ENCODE measurements at places on chromosomes 1 and 21. TPM values are rescaled to one million over a fixed set of nuclear protein-coding genes. Genes with fewer than 3 reads are reported as not detected.

- DNase-seq: no peak
Measured at GRCh38 chr1:68181165-68181556, 51.2 kb downstream of the WLS start.

GRCh38 chr1:35726450-35727433 is 8.1 kb upstream of the C1orf216 start:
- no peak for DNase-seq

DNA sequence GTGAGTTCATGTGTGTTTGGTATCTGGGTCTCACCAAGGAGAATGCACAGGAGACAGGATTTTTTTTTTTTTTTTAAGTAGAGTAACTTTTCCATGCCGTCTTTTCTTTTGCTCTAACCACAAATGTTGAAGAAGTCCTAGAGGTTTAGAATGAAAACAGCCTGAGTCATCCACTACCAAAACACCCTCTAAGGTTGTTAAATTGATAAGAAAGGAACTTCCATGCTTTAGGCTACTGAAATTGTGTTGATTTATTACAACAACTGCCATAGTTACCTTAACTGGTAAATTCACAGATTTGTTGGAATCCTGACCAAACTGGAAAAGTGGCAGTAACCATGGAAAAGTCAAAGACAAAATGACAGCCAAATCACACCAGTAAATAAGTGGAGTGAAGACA is 375.6 kb downstream of the AMY1C start:
- peak; percentile 7 for DNase-seq

DNA sequence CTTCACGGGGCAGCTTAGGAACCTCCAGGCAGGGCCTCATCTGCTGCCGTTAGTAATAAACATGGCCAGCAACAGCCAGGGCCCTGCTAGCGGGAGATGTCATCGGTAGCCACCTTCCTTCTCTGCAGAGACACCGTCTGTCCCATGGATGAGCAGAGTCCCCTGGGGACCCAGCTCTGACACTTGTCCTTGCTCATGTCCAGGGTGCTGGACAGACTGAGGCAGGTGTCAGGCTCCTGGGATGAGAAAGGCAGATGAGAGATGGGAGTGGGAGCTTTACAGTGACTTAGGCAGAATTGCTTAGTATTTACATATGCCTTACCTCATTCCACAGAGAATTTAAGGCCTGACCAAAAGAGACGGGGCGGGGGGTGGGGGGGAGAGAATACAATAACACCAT is 25.0 kb downstream of the CAPN2 start:
- no peak for DNase-seq

DNA sequence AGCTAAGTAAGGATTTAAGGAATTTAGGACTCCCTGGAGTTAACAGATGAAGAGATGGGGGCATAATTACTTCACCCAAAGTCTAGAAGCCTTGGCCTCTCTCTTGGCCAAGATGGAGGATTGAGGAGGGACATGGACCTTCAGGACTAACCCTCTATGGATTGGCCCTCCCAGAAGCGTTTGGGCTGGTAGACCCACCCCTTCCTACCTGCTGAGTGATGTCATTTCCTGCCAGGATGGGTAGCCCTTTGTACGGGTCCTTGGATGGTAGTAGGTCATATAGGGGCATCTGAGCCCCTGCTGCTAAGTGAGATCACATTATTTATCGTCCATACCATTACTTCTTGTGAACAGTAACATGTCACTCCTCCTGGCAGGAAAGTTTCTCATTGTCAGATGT is 17.7 kb downstream of the LURAP1 start:
- DNase-seq: no peak

DNA sequence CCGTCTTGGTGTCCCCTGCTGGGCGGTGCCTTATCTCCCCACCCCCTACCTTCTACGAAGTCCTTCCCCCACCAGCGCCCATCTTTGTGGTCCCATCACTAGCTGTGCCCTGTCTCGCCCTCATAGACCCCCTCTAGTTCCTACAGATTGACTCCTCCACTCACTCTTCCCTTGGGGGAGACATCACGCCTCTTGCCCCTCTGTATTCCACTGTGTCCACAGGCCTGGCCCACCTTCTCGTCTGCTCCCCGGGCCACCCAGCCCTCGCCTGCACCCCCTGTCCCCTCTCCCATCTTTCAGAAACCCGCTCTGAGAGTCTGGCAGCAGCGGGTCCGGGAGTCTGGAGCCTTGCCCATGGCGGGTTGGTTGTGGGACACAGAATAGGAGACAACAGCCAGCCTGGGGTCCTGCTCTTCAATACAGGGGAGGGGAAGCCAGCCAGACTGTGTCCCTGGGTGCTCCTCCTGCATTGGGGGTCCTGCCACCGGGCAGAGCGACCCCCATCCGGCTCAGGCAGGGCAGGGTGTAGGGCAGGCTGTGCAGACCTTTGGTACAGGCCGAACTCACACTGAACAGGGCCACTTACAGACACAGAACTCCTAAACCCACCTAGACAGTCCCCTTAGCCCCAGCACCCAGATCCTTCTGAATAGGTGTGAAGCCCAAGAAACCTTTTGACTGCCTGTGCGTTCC is 1.1 kb downstream of the RNF187 start:
- DNase-seq: no peak

- no peak for DNase-seq
Measured at GRCh38 chr1:162857850-162858249, 3.1 kb downstream of the CCDC190 start.

DNA sequence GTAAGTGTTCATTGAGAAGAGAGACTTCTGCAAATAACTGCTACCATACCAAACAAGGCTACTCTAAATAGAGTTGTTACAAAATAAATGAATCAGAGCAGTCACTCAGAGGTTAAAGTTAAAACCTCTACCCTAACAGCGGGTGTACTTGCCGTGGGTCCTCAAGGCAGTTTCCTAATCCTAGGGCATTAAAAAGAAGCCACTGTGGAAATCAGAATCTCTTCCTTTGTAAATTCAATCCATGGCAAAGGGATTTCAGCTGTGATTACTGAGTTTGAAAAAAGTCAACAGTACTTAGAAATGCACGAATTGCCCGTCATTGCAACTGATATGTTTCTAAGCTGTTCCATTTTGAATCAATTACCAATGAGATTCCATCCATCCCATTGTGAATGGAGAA is 13.5 kb downstream of the TBX15 start:
- DNase-seq: no peak

GRCh38 chr21:38495242-38495641 is 3.0 kb downstream of the ERG start:
- no peak for DNase-seq

GRCh38 chr1:178819123-178819522 is 51.8 kb downstream of the ANGPTL1 start:
- DNase-seq: no peak

GRCh38 chr1:55107101-55107500 is 67.8 kb downstream of the PCSK9 start:
- no peak for DNase-seq

- no peak for DNase-seq
Measured at GRCh38 chr1:19339214-19339861, 27.2 kb downstream of the SLC66A1 start.

DNA sequence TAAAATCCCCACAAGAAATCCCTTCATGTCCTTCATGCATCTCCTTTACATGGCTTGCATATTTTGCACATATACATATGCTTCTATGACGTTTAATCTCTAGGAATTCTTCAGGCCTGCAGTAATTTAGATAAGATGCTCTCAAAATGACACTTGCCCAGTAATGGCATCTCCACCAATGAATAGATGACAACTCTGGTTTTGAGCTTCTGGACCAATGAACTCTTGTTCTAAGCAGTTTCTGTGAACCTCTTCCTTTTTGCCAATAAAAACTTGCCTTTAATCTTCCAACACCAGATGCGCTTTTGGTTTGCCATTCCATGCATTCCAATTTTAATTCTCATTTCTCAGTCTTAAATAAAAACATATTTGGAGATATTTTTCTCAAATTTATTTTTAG is 189.8 kb upstream of the OLFM3 start:
- no peak for DNase-seq

GRCh38 chr1:2564815-2565374 is 8.7 kb downstream of the TNFRSF14 start:
- no peak for DNase-seq

- DNase-seq: peak; percentile 29
Measured at GRCh38 chr1:168939110-168939946, 167.2 kb upstream of the ATP1B1 start.

DNA sequence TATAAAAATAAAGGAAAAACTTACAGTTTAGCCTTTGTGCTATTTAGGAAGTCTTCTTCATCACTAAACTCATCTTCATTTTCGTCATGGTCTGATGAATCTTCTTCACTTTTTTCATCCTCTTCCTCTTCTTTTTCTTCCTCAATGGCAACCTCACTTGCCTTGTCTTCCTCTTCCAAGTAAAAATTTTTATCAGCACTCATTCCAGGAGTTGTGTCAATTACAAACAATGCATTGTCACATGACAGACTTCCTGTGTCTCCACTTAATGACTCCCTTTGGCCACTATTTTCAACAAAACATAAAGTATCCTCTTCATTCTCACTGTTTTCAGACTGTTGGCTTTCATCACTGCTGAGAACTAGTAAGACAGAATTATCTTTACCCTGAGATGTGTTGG is 2.8 kb downstream of the DNTTIP2 start:
- DNase-seq: no peak

GRCh38 chr1:56490619-56491018 is 88.7 kb downstream of the PLPP3 start:
- DNase-seq: no peak

DNA sequence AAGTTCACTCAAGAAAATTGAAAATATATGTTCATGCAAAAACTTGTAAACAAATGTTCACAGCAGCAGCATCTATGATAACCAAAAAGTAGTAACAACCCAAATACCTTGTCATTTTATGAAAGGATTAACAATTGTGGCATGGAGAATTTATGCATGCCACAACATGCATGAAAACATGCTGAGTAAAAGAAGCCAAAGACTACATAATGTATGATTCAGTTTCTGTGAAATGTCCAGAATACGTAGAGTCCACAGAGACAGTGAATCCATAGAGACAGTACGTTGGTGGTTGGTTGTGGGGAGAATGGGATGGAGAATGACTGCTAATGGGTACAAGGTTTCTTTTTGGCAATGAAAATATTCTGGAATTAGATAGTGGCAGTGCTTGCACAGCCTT is 148.7 kb downstream of the MAST2 start:
- no peak for DNase-seq

GRCh38 chr1:159444511-159444910 is 5.0 kb downstream of the OR10J1 start:
- peak; percentile 37 for DNase-seq

DNA sequence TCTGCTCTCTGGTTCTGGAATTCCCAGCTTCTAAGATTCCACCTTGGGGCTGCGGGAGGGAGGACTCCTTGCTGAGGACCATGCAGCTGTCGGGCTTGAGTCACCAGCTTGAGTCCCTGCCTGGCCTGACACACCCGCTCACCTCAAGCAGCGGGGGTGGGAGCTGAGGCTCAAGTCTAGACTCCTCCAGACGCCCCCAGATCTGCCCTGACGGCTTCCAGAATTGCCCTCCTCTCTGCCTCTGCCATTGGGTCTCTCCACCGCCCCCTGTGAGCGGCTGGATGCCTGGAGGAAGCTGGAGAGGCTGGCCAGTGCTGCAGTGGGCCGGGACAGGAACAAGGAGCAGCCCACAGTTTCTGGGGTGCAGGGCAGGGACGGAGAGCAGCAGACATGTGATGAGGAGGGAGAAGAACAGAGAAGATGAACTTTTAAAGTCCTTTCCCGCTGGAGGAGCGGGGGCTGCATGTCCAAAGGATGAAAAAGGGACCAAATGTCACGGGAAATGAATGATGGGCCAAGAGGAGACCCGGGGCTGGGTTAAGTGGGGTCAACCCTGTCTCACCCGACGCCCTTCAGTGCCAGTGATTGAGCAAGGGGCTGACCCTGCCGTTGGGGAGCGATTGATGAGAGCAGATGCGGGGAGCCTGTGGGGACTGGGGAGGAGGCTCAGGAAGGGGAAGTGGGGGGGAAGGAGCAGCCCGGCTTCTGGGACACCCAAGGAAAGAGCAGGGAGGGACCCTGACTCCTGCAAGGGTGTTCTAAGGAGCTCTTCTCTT is 13.5 kb downstream of the CRABP2 start:
- DNase-seq: peak; percentile 57

The USH2A gene
- not detected for total RNA-seq

The ARHGAP29 gene
- 82.3 TPM for total RNA-seq

The KTI12 gene
- total RNA-seq: 13.0 TPM

The RXFP4 gene
- total RNA-seq: not detected

The UMODL1 gene
- total RNA-seq: not detected

The MTMR11 gene
- 14.1 TPM for total RNA-seq

The LYPD8 gene
- total RNA-seq: not detected

The EXTL1 gene
- 1.3 TPM for total RNA-seq

The GJA4 gene
- not detected for total RNA-seq

The CADM3 gene
- total RNA-seq: 0.04 TPM

The OR14K1 gene
- total RNA-seq: not detected

The GPATCH4 gene
- 19.1 TPM for total RNA-seq
